ENCODE measurements at places on chromosomes 1 and 21.

DNA sequence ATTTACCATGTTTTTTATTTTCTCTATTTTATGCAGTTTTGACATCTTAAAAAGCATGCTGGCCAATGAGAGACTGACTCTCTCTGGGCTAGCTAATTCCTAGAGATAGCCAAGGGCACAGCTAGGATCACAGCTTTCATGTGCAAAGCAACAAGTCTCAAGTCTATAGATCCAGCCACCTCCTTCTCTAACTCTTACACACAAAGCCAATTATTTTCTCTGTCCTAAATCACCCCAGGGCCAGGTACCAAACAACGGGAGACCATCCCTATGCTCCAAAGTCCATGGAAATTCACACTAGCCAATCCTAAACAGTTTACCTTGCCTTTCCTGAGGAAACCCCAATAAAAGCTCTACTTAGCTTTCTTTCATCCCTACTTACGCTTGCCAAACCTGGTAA, 38.0 kb downstream of the ARHGAP29 start:
- DNase-seq = no peak

DNA sequence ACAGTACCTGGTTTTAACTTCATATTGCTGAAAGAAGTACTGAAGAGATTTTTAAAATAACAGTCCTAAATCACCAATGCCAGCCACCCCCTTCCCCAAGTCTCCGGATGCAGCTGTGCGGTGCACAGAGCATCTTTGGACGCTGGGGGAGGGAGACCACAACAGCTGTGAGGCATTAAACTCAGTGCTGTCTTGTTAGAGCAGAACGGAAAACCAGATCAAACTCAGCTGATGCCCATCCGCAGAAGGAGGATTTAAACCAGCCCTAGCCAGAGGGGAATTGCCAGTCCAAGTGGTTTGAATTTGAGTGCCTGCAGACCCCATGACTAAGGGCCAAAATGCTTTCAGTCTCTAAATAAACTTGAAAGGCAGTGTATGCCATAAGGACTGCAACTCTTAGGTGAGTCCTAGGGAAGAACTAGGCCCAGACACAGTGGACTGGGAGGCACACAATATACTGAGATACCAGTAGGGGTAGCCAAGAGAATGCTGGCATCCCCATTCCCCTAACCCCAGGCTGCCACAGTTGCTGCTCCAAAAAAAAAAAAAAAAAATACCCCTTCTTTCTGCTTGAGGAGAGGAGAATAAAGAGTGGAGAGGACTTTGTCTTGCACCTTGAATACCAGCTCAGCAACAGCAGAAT, 576.2 kb downstream of the NEGR1 start:
- no peak for DNase-seq

DNA sequence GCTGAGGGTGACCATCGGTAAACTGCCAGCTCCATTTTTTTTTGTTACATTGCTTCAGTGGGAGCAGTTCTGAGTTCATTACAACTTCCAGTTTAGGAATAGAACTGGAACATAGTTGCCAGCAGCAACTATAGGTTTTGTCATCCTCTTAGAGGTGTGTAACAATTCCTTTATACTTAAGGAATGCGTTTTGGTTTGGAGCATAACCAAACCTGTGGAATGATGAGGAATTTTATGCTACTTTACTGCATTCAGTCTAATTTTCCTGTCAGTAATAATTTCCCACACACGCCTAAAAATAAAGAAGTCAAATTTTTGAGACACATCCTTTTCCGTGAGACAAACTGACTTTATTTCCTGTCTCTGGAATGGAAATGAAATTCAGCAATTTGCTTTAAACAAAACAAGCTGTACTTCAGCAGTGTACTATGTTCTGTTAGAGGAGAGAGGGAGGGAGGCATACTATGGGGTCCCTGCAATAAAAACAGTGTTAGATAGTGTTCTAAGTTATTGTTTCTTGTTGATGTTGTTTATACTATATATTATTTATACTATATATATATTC, 4.8 kb upstream of the AMPD1 start:
- no peak for DNase-seq

DNA sequence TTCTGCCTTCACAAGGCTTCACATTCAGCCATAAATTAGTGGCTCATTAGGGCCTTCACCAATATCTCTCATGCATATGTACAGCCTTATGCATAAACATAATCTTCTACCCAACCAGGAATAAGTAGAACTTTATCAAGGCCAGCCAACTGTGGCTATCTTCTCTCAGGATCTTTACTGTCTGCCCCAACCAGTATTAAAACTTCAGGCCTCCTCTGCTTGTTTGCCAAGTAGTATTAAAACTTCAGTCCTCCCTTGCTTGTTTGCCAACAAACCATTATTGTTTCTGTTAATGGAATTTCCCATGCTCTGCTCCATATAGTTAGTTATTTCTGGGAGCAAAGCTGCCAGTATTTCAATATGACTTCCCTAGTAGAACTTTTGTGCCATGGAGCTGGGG, 80.1 kb downstream of the SLC5A9 start:
- no peak for DNase-seq

DNA sequence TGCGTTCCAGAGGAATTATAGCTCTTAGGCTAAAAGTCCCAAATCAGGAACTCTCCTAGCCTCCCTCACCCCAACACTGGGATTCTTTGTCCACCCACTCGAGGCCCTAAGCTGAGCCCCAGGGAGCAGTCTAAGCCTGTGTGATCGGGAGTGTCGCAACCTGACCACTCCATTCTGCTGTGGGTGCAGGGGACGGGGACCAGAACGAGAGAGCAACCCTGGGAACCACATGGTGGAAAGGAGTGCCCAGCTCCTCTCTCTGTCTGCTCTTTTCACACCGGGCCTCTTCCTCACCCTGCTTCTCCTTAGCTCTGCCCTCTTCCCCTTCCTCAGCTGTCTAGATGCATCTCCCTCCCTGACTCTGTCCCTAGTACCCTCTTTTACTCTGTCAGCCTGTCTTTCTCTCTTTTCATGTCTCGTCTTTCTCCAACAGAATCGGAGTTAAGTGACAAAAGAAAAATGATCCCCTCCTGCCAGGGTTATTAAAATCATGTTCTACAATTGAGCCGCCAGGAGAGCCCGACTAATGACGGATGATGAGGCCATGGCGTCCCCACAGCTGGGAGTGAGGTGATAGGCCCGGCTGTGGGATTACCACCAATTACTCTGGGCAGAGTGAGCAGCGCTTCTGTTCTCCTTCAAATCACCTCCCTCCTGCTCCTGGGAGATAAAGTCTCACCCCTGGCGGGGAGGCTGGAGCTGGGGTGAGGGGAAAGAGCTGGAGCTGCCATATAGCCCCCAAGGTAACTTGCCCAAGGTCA, 34.5 kb upstream of the CSF3R start:
- peak; percentile 35 for DNase-seq

DNA sequence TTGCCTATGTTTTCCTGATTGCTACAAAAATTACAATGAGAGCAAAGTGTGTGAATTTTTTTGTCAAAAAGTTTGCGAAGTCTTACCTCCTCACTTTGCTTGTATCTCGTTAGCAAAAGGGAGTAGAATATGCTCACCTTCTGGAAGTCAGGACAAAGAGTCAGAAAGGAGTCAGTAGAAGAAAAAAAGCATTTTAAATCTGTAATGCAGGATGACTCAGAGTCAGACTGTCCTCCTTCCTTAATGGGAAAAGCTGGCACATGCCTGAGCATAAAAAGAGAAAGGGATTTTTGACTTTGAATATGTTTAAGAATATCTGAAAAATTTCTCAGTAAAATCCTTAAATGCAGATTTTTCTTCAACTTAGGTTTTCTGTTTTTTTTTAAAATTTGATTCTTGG, 14.2 kb upstream of the VN1R5 start:
- DNase-seq = no peak

DNA sequence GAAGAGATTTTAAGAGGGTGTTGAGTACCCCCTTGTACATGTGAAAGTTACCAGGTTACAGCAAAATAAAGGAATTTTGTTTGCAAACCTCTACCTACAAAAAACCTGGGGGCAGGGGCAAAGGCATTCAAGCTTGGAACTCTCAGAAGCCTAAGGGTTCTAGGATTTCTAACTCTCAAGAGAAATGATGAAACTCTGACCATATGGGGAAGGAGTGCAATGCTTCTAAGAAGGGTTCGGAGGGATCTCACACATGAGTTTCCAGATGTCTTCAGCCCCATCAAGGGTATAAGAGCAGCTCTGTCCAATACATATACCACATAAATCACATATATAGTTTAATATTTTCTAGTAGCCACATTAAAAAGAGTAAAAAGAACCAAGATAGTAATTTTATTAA, 7.3 kb upstream of the FCGR2A start:
- no peak for DNase-seq

DNA sequence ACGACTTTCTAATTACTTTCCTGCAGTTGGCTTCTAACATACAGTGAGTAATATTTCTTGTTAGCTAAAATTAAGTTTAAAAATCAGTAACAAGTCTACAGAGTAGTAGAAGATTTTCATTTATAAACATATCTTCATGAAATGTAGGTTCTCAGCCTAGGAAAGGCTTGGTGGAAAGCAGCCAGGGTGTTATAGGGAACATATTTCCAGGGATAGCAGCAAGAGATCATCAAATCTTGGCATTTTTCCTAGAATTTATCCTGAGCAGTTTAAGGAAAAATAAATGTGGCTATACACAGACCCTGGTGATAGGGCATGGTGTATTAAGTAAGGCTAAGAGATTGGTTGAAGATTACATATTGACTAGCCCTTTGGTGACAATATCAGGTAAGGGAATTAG, 203.5 kb upstream of the NEGR1 start:
- no peak for DNase-seq

DNA sequence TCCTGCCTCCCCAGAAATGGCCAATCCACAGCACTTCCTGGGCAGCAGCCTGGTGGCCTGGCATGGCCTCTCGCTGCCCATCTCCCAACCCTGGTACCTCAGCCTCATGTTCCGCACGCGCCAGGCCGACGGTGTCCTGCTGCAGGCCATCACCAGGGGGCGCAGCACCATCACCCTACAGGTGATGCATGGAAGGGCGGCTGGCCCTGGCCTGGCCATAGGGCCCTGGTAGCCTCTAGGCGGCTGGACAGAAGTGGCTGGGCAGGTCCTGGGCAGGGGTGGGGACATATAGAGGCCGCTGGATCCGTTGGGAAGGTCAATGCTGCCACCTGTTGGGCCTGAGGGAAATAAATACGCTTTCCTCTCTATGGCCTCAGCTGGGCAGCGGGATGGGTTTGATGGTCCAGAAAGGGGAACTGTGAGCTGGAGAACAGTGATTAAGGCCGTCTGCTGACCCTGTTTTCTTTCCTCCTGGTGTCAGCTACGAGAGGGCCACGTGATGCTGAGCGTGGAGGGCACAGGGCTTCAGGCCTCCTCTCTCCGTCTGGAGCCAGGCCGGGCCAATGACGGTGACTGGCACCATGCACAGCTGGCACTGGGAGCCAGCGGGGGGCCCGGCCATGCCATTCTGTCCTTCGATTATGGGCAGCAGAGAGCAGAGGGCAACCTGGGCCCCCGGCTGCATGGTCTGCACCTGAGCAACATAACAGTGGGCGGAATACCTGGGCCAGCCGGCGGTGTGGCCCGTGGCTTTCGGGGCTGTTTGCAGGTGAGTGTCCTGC, 14.4 kb downstream of the CELSR2 start:
- no peak for DNase-seq

- DNase-seq = no peak
These were observed 682.4 kb downstream of the ADGRL2 start for GRCh38 chr1:82483146-82483545.
